Activated T-cell treated with anti-CD3 and anti-CD28 coated beads, Interleukin-2, amount 50 U/mL, for 72 hours (primary cell): ENCODE measurements at places on chromosomes 6 and 20. TPM values are rescaled to one million over a fixed set of nuclear protein-coding genes. Genes with fewer than 3 reads are reported as not detected.

GRCh38 chr6:1796706-1797529, 187.2 kb downstream of the FOXC1 start:
- H3K27ac ChIP-seq: no peak overlapping the region
- peaks cover 14% of the 10 kb centered on the region for H3K4me1 ChIP-seq
- H3K36me3 ChIP-seq: no peaks in the 10 kb centered on the region
- H3K4me3 ChIP-seq: no peak overlapping the region

DNA sequence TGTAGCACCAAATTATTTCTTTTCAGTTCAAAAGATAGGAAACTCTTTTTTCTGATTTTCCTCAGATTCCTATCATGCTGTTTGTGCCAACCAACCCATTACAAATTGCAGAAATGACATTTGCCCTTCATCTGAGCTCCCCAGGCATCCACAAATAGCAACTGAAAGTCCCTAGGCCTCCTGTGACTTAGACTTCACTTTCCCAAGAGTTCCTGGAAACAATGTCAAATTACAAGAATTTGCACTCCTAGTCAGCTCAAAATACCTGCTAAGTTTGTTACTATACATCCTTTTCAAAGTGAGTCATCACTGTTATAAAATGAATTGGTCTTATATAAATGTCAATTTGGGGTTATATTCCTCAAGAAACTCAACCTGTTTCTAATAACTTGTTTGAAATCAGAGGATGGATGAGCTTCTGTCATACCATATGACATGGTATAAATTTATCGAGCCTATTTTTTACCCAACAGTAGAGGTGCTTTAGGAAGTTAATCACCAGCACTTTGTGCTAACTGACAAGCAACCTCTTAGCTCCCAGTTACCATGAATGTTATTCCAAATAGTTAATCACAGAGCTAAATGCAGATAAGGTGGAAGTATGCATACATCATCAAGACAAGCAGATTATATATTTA, 256.5 kb downstream of the HACE1 start:
- no peaks in the 10 kb centered on the region for H3K27me3 ChIP-seq
- H3K36me3 ChIP-seq: no peaks in the 10 kb centered on the region
- peak overlapping the region; percentile 42 for H3K27ac ChIP-seq
- H3K4me3 ChIP-seq: no peak overlapping the region

DNA sequence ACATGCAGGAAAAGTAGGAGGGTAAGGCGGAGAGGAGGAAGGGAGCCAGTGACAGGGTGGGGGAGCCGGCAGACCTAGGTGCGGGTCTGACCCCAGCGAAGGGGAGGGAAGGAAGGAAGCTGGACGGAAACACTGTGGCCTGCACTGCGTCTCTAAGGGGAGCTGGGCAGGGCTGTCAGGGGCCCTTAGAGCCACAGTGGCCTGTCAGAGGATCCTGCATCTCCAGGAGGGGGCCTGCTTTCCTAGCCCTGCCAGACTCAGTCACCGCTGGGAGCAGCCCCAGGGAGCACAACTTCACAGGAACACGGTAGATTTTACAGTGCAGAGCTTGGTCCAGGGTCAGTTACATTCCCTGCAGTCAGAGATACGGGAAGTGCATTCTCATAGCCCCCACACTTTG, 118.2 kb downstream of the PACRG start:
- peaks cover 2% of the 10 kb centered on the region for H3K36me3 ChIP-seq
- no peak overlapping the region for H3K4me3 ChIP-seq
- H3K27ac ChIP-seq: no peak overlapping the region
- no peak for DNase-seq
- no peaks in the 10 kb centered on the region for H3K27me3 ChIP-seq

GRCh38 chr20:57843941-57844625, 134.3 kb upstream of the PMEPA1 start:
- H3K4me1 ChIP-seq: no peaks in the 10 kb centered on the region
- no peak overlapping the region for H3K27ac ChIP-seq
- H3K27me3 ChIP-seq: peaks cover 10% of the 10 kb centered on the region
- H3K4me3 ChIP-seq: no peak overlapping the region

- peaks cover 16% of the 10 kb centered on the region for H3K4me1 ChIP-seq
- no peak overlapping the region for H3K27ac ChIP-seq
- peaks cover 5% of the 10 kb centered on the region for H3K27me3 ChIP-seq
- H3K4me3 ChIP-seq: no peak overlapping the region
- no peak for DNase-seq
Observed at GRCh38 chr6:151682251-151682650, 125.2 kb upstream of the ESR1 start.

- H3K4me3 ChIP-seq: no peak overlapping the region
- DNase-seq: no peak
- H3K27me3 ChIP-seq: no peaks in the 10 kb centered on the region
Observed at GRCh38 chr6:106666282-106667021, 37.1 kb downstream of the QRSL1 start.

MCCD1 gene
- total RNA-seq: not detected
